ENCODE measurements at places on chromosomes 16 and 17.
A peak's percentile ranks its signal among the peaks of the same experiment; 100 is the strongest.

GRCh38 chr16:2035431-2036199, 8.9 kb downstream of the NHERF2 start:
- H3K27ac ChIP-seq = peak overlapping the region; percentile 96
- H3K36me3 ChIP-seq = peaks cover 15% of the 10 kb centered on the region
- H3K4me3 ChIP-seq = peak overlapping the region; percentile 53

DNA sequence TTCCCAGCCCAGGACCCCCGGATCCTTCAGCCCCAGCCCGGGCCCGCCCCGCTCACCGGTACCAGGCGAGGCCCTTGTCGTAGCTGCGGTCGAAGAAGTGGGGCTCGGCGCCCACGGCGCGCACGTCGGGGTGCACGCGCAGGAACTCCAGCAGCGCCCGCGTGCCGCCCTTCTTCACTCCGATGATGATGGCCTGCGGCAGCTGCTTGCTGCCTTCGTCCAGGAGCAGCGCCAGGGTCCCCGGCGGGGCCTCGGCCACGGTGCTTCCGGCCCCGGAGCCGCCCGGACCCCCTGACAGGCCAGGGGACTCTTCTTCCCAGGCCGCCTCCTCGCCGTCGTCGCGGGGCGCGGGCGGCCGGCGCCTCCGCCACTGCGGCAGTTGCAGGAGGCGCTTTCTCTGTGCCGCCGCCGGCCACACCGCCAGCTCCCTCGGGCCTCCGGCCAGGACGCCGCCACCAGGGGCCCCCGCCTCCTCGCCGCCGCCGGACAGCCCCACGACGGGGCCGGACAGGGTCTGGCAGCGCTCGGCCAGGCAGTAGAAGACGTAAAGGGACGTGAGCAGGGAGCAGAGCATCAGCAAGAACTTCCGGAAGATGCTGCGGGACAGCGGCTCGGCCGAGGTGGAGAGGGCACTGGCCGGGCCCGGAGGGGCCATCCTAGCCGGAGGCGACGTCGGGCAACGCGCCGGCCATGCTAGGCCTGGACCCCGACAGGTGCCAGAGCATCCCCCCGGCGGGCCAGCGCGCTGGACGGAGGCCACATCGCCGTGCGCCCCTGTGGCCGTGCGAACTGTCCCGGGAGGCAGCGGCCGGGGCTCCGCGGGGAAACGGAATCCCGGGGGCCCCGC, 1.0 kb downstream of the HS3ST3A1 start:
- peaks cover 20% of the 10 kb centered on the region for H3K27me3 ChIP-seq
- DNase-seq = no peak

DNA sequence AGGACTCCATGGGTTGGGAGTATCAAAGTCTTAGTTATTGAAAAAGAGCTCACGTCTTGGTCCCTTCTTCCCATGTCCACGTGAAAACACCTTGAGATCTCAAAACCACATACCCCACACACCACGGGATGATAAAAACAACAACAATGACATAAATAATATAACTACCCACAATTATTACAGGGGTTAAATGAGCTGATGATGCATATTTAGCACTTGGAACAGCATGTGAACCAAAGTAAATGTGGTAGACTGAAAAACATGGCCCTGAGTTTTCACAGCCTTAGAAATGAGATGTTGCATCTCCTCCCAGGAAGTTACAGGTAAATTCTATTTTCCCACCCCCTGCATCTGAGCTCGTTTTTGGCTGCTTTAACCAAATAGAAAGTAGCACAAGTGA, 208.9 kb downstream of the C16orf95 start:
- no peak overlapping the region for H3K27ac ChIP-seq
- no peaks in the 10 kb centered on the region for H3K4me1 ChIP-seq
- H3K27me3 ChIP-seq = no peaks in the 10 kb centered on the region
- no peak for DNase-seq

- no peaks in the 10 kb centered on the region for H3K27me3 ChIP-seq
- H3K4me1 ChIP-seq = no peaks in the 10 kb centered on the region
- no peak overlapping the region for H3K4me3 ChIP-seq
- no peak for DNase-seq
- no peak overlapping the region for H3K27ac ChIP-seq
Observed at GRCh38 chr17:13827118-13827517, 225.4 kb upstream of the HS3ST3A1 start.

- peaks cover 77% of the 10 kb centered on the region for H3K36me3 ChIP-seq
- no peak for DNase-seq
- no peak overlapping the region for H3K4me3 ChIP-seq
Observed at GRCh38 chr17:1058423-1059130, 61.6 kb downstream of the TIMM22 start.

- H3K4me3 ChIP-seq = no peak overlapping the region
- no peak overlapping the region for H3K27ac ChIP-seq
- no peaks in the 10 kb centered on the region for H3K36me3 ChIP-seq
- no peak for DNase-seq
Observed at GRCh38 chr17:82831818-82832200, 8.0 kb downstream of the ZNF750 start.

- no peaks in the 10 kb centered on the region for H3K36me3 ChIP-seq
- no peaks in the 10 kb centered on the region for H3K27me3 ChIP-seq
- DNase-seq = no peak
- peak overlapping the region; percentile 83 for H3K4me3 ChIP-seq
- peaks cover 5% of the 10 kb centered on the region for H3K4me1 ChIP-seq
Observed at GRCh38 chr16:4426021-4426684, 485 bp downstream of the DNAJA3 start.

- H3K27me3 ChIP-seq = no peaks in the 10 kb centered on the region
- H3K4me1 ChIP-seq = no peaks in the 10 kb centered on the region
- no peak for DNase-seq
- H3K36me3 ChIP-seq = no peaks in the 10 kb centered on the region
- no peak overlapping the region for H3K27ac ChIP-seq
Observed at GRCh38 chr17:7077911-7078546, 2.0 kb downstream of the CLEC10A start.

DNA sequence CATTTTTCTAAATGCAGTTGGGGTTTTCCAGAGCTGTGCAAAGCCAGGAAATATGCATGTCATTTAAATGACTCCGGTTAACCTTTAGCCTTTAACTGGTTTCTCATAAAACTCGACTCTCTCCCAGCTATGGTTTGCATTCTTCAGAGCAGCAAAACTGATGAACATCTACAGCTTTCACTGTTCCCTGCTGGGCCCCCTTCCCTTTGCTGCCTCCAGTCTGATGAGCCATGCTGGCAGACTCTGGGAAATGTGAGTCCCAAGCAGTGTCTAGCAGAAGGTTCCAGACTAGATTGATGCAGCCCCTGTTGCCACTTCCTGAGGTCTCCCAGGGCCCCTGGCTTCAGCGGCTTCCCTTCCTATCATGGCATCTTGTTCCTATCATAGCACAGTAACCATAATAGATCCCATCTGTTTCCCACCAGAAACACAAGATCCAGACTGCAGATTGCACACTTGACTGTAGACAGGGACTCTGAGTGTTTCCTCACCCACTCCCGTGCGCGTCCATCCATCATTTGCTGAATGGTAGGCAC, 135.4 kb downstream of the CLEC16A start:
- peak overlapping the region; percentile 71 for H3K27ac ChIP-seq
- DNase-seq = no peak

DNA sequence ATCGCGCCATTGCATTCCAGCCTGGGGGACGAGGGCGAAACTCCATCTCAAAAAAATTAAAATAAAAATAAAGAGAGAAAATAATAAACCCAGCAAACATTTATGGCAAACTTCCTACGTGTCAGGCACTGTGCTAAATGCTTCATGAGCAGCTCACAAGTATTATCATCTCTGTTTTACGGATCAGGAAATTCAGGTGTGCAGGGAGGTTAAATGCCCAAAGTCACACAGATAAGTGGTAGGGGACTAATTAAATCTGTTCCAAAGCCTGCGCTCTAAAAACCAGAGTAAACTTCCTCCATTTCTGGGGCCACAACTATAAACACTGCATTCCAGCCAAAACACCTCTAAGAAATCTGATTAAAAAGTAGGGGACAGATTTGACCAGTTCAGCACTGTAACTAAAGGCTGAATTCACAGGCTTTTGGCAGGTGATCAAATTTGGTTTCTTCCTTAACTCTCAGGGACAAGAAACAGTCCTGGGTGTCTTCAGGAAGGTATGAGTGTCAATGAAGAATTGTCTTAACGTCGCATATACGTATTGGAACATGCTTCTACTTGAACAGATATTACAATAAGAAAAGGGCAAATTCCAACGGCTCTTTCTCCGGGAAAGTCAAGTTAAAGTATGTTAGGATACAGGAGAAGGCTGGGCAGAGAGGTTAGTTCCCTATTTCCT, 996 bp downstream of the STRADA start:
- H3K27ac ChIP-seq = peak overlapping the region; percentile 94
- no peaks in the 10 kb centered on the region for H3K27me3 ChIP-seq
- peaks cover 10% of the 10 kb centered on the region for H3K4me1 ChIP-seq
- H3K4me3 ChIP-seq = peak overlapping the region; percentile 90
- peaks cover 2% of the 10 kb centered on the region for H3K36me3 ChIP-seq
- DNase-seq = no peak

DNA sequence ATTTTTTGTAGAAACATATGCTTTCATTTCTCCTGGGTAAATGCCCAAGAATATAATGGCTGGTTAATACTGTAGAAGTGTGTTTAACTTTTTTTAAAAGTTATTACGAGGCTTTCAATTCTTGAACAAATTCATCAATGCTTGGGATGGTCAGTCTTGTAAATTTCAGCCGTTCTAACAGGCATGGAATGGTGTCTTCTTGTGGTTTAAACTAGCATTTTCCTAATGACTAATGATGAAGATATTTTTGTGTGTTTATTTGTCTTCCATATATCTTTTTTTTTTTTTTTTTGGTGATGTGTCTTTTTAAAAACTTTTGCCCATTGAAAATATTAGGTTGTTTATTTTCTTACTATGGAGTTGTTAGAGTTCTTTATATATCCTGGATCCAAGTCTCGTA, 67.1 kb downstream of the MGAT5B start:
- H3K36me3 ChIP-seq = no peaks in the 10 kb centered on the region
- no peak for DNase-seq
- H3K27ac ChIP-seq = no peak overlapping the region
- no peaks in the 10 kb centered on the region for H3K4me1 ChIP-seq
- no peaks in the 10 kb centered on the region for H3K27me3 ChIP-seq
- H3K4me3 ChIP-seq = no peak overlapping the region

DNA sequence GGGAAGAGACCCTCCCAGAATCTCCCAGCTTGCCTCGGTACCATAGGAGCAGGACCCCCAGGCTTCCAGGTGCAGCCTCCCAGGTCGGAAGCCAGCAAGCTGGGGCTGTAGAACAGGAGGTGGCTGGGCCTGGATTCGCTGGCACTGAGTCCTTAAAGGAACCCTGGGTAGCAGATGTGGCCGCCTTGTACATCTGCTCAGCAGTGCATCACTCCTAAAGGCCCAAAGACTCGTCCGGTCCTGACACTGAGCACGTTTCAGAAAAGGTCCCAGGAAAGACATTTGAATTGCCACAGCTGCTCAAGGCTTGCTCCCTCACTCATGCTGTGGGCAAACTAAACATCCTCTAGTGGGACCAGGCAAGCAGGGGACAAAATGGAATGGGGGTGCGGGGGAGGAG, 172.8 kb downstream of the RAB11FIP4 start:
- DNase-seq = no peak
- peaks cover 6% of the 10 kb centered on the region for H3K4me1 ChIP-seq
- no peak overlapping the region for H3K4me3 ChIP-seq

DNA sequence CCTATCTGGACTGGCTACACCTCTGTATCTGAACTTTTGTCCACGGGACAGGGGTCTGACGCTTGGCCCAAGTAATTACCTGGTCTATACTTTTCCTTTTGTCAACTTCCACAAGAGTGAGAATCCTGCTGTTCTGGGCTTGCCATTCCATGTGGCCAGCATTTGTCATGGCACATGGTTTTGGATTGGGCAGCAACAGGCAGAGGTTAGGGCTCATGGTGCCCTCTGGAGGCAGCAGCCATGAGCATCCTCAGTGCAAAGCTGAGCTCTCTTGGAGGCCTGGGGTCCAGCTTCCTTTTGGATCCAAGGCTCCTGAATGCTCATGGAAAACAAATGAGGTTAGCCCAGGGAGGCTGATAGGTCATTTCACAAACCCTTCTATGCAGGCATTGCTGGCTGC, 7.5 kb upstream of the EDC4 start:
- peaks cover 47% of the 10 kb centered on the region for H3K36me3 ChIP-seq
- peaks cover 23% of the 10 kb centered on the region for H3K4me1 ChIP-seq
- H3K4me3 ChIP-seq = no peak overlapping the region
- no peak for DNase-seq

DNA sequence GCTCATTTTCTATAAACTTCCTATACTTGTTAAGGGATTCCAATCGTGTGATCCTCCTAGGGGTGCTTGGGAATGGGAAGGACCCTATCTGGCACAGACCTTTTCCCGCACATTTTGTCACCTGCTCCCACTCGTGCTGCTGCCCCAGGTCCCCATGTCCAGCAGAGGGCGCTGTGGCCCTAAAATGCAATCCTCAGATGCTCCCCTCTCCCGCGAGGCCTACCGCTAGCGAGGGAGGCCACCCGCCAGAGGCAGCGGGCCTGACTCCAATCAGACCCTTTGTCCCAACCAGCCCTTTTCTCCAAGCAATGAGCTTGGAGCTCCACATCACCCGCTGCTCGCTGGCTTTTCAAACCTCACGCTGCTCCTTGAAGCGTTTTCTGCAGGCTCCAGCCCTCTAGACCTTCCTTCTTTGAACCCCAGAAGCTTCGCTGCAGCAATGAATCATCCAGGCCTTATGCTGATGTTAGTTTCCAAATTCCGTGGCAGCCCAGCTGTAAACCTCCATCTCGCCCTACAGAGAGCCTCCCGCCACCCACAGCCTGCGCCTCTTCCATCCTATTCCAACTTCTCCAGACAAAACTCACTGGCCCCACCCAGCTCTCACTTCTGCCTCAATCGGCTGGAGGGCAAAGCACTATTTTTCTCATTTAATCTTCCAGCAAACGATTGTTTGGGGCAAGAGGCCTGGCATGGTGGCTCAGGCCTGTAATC, 23.6 kb upstream of the FZD2 start:
- no peak overlapping the region for H3K4me3 ChIP-seq
- H3K27ac ChIP-seq = peak overlapping the region; percentile 74
- H3K36me3 ChIP-seq = no peaks in the 10 kb centered on the region

DNA sequence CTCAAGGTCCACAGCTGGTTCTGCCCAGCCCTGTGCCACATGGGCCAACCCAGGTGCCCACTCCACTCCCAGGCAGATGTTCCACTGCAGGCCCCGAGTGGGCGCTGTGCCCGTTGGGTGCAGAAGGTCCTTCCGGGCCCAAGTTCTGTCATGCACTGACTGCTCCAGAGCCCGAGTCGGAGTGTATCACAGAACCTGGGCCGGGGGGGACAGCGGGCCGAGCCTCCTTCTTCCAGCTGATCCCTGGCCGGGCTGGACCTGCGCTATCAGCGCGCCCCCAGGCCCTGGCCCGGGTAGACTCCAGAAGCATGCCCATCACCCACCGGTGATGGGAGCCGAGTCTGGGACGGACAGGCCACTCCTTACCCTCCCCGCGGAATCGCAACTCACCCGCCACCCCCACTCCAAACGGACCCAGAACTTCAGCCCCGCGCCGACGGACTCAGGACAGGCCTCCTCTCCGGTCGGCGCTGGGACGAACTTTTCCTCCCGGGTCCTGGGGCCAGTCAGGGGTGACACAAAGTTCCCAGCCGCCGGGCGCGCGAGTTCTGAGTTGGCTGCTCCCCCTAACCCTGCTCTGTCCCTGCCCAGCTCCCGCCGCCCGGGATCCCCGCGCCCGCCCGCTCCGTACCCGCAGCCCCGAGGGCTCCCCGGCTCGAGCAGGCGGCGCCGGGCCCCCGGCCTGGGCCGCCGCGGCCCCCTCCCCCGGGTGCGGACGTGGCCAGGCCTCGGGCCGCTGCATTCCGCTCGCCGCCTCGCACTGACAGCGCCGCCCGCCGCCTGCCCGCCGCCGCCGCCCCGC, at the start of gene COPZ2:
Gene COPZ2 (minus strand): TSS at position 762 of the 802 bp plus-strand sequence. CDS start 20 bp downstream, at position 742.
- H3K27me3 ChIP-seq = no peaks in the 10 kb centered on the region
- H3K4me1 ChIP-seq = peaks cover 5% of the 10 kb centered on the region
- peak within 1 kb of the TSS; percentile 83 for H3K27ac ChIP-seq
- H3K36me3 ChIP-seq = no peaks in the 10 kb centered on the region
- peak within 1 kb of the TSS; percentile 69 for H3K4me3 ChIP-seq

GRCh38 chr17:74011966-74012365, 191.5 kb upstream of the RPL38 start:
- H3K4me1 ChIP-seq = no peaks in the 10 kb centered on the region
- H3K27ac ChIP-seq = no peak overlapping the region
- H3K27me3 ChIP-seq = no peaks in the 10 kb centered on the region
